AG09309 (cell line): ENCODE measurements at places on chromosomes 7 and 10.
A peak's percentile ranks its signal among the peaks of the same experiment; 100 is the strongest.

DNA sequence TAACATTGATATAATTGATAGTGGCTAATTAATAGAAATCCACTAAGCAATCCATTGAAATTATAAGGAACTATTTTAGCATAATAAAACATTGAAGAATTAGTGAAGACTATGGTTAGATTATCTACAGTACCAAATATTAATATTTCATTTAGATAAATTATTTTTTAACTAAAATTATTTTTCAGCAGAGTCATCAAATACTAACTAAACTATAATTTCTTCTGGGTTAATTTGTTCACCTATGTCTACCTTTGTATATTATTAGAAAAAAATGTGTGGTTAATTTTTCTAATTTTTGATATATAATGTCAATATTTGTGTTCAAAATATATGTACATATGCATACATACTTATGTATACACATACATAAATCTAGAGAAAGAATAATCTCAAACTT, 140.2 kb downstream of the KCND2 start:
- DNase-seq: no peak

GRCh38 chr7:116342125-116342524, 131.8 kb downstream of the TES start:
- DNase-seq: no peak

GRCh38 chr7:158273138-158273651, 314.4 kb downstream of the PTPRN2 start:
- DNase-seq: no peak

DNA sequence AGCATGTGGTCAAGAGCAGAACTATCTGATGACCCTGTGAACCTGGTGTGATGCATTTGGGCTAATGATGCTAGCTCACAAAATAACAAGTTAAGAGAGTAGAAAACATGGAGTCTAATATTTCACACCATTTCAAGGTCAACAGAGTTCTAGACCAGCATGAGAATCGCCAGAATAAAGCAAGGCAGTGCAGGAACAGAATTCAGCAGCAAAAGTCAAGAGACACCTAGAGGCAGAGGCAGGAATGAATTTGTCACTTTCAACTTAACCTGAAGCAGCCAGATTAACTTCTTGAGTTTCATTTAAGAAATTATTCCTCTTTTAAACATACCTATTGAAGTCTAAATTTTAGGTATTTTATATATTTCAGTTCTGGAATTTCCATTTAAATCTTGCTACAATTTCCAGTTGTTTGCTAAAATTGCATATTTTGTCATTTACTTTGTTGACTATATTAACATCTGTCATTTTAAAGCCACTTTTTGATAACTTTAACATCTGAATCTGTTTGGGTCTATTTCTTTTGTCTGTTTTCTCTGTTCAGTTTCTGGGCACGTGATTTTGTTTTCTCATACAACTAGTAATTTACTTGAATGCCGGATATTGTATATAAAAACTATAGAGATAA, 44.2 kb upstream of the PRSS58 start:
- no peak for DNase-seq

- no peak for DNase-seq
Measured at GRCh38 chr7:29190349-29191045, 4.1 kb upstream of the CHN2 start.

GRCh38 chr10:49418328-49418727, 22.4 kb upstream of the DRGX start:
- DNase-seq: no peak

DNA sequence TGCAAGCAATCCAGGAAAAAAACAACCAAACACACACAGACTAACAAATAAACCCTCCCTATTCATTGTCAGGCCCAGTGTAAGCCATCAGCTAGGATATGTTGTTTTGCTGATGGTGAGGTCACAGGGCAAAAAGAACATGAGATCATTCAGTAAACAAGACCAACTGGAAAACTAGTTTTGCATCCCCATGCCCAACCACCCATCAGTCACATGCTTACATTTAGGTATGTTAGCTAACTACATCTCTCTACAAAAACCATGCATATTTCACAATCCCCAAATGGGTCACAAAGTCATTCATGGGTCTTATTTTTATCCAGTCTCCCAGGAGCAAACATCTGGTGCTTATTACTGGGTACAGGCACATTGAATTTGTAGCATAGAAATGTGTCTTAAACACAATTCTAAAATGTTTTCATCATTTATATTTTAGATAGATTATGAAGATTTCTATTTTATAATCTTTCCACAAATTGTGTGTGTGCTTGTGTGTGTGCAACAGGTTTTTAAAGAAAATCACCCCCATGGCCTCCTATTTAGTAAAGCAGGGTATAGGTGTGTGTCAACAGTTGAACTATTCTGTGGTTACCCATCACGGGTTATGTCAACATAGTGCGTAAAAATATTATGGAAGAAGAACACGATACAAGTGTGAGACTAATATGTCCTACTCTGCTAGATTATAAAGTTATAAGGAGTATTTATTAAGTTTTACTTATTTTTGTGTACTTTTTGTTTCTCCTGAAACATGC, 103.8 kb upstream of the AKR1E2 start:
- peak; percentile 78 for DNase-seq

DNA sequence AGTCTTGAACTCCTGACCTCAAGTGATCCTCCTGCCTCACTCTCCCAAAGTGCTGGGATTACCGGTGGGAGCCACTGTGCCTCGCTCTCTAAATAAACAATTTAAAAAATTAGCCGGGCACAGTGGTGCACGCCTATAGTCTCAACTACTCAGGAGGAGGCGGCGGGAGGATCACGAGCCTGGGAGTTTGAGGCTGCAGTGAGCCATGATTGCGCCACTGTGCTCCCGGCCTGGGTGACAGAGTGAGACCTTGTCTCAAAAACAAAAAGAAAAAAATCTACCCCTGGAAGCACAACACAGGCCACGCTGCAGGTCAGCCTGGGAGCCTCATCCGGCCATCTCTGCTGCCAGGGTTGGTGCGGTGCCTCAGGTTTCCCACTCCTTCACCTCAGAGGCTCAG, 3.8 kb upstream of the EIF3B start:
- DNase-seq: no peak

GRCh38 chr10:97278491-97278989, 13.9 kb downstream of the ARHGAP19 start:
- DNase-seq: peak; percentile 94

DNA sequence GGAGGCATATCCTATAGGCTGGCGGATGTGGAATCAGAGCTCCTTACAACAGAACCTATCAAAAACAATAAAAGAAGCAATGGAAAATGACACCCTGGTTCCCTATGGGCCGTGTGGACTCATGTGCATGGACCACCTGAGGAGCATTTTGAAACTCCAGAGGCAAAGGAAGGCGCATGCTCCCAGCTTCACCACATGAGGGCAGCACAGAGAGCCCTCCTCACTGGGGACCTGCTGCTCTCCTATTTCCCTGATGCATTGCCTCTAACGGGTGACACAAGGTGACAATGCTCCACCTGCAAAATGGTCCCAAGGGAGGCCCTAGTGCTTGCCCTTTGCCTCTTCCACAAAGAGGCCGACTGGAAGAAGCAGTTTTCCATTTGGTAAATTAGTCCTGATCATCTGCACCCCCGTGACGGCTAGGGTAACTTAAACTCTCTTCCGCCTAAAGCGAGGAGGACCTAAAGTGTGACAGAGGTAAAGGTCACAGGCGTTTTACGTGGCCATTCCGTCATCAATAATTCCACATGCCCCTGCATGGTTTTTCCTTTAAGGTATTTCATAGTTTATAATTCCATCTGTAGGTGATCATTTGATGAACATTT, 67.7 kb downstream of the GPAM start:
- DNase-seq: no peak

DNA sequence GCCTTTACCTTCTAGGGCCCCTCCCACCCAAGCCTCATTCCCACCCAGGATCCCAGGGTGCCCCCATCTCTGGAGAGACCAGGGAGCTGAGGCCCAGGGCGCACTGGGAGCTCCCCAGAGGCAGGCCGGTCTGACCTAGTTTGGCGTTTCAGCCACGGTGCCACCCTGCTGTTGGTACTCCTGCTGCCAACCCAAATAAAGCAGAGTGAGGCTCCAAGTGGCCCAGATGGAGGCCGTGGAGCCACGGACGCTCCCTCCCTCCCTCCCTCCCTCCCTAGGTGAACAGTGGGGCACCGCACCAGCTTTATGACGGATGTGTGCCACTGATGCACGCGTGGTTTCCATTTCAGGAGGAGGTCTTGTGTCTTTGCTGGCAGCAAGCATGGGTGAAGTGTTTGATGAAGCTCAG, 1.8 kb downstream of the INPP5A start:
- no peak for DNase-seq

GRCh38 chr7:76300166-76300731, 2.2 kb upstream of the HSPB1 start:
- no peak for DNase-seq

GRCh38 chr7:116139007-116139406, 71.3 kb upstream of the TES start:
- DNase-seq: no peak

GRCh38 chr7:47179812-47180515, 401.9 kb downstream of the TNS3 start:
- DNase-seq: peak; percentile 33

DNA sequence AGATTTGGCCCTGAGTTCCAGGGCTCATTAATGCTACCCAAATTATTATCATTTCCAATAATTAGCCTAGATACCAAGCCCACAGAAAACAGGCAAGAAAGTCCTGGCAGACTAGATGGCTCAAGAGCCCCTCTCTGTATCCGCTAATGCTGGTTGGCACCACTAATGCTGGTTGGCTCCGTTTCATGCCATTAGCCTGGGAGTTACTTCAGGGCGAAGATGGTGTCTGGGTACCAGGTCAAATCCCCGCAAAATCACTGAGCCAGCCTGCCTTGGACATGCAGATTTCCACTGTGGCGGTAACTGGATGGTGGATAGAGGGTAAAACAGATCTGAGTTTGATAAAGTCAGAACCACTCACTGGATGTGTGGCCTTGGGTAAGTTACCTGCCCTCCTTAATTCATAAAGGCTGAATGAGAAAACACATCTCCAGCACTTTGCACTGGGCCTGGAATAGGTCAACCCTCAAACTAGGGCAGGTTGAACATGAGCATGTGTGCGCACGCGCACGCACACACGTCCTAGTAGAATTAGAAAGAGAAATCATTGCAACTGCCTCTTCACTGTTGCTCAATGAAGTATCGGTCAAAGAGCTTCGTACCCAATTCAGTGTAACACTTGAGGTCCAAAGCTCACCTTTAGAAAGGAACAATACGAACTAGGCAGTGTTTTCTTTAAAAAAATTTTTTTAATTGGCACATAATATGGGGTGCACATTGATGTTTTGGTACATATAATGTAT, 91.5 kb downstream of the PRPF18 start:
- no peak for DNase-seq

- DNase-seq: no peak
Measured at GRCh38 chr10:107859065-107859464, 694.6 kb upstream of the SORCS1 start.

- no peak for DNase-seq
Measured at GRCh38 chr10:18476076-18476647, 175.2 kb downstream of the NSUN6 start.

DNA sequence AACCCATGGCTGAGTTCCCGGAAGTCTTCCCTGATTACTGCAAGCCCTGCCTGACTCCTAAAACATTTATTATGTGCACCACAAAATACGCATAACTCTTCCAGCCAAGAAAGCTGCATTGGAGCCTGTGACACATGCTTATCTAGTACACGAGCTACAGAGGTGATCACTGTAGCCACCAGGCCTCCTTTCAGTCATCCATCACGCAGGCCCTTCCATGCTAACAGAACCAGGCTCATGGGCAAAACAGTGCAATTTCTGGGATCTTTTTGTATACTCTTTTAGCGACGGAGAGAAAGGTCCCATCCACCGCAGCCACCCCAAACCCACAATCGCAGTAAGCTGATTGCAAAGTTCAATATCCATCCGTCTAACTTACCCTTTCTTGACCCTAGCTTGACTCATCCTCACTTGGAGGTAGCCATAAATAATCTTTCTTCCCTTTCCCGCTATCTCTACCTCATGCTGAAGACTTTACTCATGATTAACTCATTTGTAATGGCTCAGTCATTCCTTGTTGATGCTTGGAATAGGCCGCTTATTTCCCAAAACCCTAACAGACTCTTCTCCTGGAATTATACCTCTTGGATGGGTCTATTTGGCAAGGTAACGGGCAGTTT, 1203.5 kb downstream of the TYW1 start:
- DNase-seq: no peak

GRCh38 chr7:31825576-31825975, 138.6 kb downstream of the PPP1R17 start:
- no peak for DNase-seq

DNA sequence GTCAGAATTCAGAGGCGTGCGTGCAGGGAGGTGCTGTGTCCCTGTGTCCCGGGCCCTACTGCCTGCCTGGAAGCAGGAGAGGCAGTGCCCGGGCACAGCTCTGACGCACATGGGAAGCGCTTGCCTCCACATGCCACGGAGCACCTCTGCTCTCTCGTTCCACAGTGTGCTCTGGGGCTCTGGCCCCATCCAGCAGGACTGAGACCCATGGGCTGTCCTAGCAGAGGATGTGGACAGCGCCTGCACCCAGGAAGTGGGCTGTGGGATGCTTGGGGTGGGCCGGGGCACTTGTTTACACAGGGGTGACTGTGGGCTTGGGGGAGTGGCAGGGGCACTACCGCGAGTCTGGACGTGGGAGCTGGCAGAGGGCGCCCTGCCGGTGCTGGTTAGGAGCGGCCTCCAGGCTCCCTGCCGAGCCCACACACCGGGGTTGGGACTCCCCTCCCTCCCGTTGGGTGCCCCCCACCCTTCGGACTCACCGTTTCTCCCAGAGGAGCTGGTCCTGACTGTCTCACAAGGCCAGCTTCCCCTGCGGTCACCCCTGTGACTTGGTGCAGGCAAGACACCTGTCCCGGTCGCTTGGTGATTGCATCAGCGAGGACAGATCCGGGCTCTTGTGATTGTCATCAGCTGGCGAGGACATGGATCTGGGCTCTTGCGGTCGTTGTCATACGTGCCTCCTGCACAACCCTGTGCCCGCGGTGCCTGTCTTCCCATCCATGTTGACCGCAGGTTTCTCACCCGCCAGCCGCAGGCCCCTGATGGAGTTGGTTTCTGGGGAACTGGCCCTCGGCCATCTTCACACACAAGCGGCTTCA, 83.1 kb downstream of the NKX6-2 start:
- no peak for DNase-seq

GRCh38 chr7:152860310-152860709, 100.8 kb downstream of the ACTR3B start:
- DNase-seq: no peak

DNA sequence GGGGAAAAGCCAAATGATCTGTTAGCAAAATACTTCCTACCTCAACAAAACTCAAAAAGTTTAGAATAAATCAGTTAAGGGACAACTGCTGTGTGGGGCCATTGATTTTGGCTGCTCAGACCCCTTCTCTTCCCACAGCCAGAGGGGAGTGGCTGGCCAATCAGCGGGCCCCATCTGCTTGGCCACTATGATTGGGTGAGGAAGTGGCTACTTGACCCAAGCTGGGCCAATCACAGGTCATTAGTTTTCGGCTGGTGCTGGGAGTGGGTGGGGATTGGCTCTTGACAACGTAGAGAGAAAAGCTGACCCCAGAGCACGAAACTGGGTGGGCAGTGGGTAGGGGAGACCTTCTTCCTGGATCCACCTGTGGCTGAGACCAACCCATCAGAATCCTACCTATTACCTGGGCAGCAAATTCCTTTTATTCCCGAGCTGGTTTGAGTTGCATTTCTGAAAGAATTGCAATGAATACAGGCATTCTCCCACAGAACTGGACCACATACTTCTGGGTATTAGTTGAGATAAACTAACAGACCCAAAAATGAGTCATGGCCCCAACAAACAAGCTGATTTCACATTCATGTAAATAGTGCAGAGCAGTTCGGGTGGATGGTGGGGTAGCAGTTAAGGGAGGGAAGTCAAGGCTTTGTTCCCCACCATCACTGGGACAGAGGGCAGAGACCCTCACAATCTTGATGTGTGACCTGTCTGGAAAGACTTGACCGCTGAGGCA, 35.6 kb upstream of the HMX3 start:
- no peak for DNase-seq
